ENCODE measurements at places on chromosomes 2 and 18.
A peak's percentile ranks its signal among the peaks of the same experiment; 100 is the strongest.

DNA sequence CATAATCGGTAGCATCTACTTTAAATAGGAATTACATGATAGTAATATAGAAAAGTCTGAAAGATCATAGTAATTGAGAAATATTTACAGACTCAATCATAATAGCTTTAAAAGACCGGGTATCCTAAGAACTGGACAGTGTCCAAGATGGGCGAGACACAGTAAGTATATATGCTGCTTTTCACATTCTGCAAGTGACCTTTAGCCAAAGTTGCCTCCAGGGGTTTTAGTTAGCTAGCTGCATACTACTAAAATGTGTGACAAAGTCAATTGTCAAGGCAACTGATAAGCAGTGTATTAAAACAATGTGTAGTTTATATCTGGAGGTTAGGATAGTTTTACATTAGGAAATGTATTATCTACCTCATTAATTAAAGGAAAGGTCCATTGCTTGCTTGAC is 24.6 kb downstream of the CD302 start:
- no peak for DNase-seq

DNA sequence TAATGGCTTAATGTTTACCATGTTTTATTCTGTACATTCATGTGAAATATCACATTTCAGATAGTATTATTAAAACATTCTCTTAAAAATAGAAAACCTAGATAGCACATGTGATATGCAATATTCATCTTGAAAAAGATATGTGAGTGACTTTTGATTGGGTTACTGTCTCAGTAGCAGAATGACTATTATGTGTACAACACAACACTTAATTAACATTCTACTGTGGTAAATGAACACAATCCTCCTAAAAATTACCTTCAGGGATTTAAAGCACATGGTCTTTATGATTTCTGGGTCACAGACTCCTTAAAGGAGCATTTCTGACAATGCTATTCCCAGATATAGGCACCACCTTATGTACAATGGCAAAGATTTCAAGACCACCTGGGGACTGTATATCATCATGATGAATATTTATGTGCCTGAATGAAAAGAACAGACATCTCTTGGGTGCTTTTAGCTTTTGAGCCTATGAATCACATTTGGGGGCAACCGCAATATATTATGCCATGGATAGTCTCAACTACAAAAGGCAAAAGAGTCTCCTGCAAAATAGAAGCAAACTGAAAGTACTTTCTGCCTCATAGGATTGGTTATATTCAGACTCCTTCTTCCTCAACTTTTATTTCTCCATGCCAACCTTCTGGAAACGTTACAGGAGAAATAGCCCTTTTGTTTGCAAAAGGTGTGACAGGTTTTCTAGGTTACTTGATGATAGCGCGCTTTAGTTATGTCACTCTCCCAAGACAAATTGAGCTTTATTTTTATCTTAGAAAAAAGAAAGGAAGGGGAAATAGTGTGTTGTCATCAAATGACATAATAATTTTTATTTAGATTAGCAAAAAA is 259.0 kb downstream of the CALCRL start:
- DNase-seq: no peak

DNA sequence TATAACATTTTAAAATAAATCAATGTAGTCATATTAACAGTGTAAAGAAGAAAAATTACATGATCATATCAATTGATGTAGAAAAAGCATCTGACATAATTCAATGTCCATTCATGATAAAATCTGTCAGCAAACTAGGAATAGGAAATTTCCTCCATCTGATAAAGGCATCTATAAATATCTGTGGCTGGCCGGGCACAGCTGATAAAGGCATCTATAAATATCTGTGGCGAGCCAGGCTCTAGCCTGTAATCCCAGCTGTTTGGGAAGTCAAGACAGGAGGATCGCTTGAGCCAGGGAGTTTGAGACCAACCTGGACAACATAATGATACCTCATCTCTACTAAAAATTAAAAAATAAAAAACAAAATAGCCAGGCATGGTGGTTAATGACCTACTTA is 18.1 kb upstream of the RANBP2 start:
- DNase-seq: no peak

DNA sequence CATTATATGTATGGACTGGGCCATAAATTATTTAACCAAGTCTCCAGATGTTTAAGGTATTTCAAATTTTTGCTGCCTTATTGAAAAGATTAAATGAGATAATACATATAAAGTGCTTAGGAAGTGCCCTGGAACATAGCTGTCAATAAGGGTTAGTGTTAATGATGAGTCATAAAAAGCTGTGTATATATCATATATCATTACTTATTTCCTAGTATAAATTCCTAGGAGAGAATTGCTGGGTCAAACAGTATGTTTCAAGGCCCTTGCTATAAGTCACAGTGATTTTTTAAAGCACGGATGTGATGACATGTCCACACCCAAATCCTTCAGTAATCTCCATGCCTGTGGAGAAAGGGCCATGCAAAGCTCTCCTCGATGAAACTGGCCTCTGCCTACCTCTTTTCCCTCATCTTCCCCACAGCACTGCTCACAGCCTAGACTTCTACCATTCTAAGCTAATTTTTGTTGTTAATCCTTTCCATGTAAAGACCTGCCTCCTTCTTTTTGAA is 8.5 kb downstream of the ZNF2 start:
- no peak for DNase-seq

DNA sequence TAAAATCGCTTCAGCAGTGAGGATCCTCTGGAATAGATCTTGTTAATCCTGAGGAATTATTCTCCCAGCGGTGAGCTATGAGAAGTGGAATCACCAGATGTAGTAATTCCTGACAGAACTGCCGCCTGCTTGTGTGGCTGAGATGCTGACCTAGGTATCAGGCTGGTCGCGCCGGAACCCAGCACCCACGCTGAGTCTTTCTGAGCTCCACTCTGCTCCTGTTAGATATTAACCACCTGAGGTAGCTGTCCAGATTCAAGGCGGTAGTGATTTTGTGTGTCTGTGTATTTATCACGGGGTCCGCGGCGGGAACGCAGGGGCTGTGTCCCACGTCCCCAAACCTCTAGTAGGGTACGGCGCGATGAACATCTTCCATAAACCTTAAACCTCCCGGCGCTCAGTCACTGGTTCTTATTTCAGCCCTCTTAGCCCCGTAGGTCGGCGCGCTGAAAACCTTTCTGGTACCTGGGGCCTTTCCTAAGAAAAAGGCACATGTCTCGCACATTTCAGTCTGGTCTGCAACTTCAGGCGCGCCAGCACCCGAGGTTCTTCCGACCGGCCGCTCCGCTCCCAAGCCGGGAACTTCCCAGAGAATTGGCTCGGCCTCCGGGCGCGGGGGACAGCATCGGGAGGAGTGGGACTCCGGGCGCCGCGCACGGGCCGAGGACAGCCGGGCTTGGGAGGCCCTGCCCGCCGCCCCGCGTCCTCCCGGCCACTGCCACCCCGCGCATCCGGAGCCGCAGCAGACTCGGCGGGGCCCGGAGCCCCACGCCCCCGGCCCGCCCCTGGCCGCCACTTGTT is 542 bp upstream of the CNNM3 start:
- DNase-seq: peak; percentile 81
